ENCODE measurements at places on chromosomes 11 and 22.

- peaks cover 52% of the 10 kb centered on the region for H3K27me3 ChIP-seq
- DNase-seq: no peak
- H3K36me3 ChIP-seq: peaks cover 3% of the 10 kb centered on the region
- peak overlapping the region; percentile 58 for H3K4me3 ChIP-seq
- H3K4me1 ChIP-seq: peaks cover 41% of the 10 kb centered on the region
These were observed 16.5 kb upstream of the DGKZ start for GRCh38 chr11:46330563-46331281.

GRCh38 chr22:26259510-26259909, 90.2 kb downstream of the SEZ6L start:
- no peak overlapping the region for H3K27ac ChIP-seq
- H3K36me3 ChIP-seq: no peaks in the 10 kb centered on the region
- no peaks in the 10 kb centered on the region for H3K4me1 ChIP-seq
- peaks cover 7% of the 10 kb centered on the region for H3K27me3 ChIP-seq
- peak; percentile 49 for DNase-seq

DNA sequence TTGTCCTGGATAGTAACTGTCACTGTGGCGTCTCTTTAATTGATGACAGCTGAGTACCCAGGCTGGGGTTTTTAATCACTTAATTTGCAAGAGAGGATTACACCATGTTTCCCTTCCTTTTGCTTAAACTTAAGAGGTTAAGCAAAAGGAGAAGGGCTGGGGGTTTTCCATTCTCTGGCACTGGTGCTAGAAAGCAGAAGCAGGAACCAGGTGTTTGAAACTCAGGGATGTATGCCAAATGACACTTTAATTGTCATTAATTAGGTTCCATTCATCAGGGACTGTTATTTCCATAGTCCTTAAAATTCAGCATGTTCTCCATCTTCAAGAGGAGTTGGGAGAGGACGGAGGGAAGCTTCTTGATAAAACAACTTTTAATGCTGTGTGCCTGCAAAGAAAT, 746.2 kb downstream of the NELL1 start:
- no peaks in the 10 kb centered on the region for H3K4me1 ChIP-seq
- H3K4me3 ChIP-seq: no peak overlapping the region
- DNase-seq: no peak
- H3K27ac ChIP-seq: no peak overlapping the region
- H3K36me3 ChIP-seq: no peaks in the 10 kb centered on the region
- no peaks in the 10 kb centered on the region for H3K27me3 ChIP-seq

GRCh38 chr11:102187416-102188151, 77.3 kb downstream of the YAP1 start:
- DNase-seq: no peak
- no peak overlapping the region for H3K27ac ChIP-seq
- no peaks in the 10 kb centered on the region for H3K4me1 ChIP-seq
- H3K36me3 ChIP-seq: no peaks in the 10 kb centered on the region
- no peak overlapping the region for H3K4me3 ChIP-seq

DNA sequence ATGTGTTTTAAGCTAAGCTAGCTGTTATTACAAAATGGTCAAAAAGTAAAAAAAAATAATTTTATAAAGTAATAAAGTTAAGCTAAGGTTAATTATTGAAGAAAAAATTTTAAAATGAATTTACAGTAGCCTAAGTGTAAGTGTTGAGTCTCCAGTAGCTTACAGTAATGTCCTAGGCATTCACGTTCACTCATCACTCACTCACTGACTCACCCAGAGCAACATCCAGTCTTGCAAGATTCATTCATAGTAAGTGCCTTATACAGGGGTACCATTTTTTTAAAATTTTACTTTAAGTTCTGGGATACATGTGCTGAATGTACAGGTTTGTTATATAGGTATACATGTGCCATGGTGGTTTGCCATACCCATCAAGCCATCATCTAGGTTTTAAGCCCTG, 11.6 kb upstream of the OOSP4B start:
- no peaks in the 10 kb centered on the region for H3K4me1 ChIP-seq
- no peaks in the 10 kb centered on the region for H3K36me3 ChIP-seq
- no peak for DNase-seq
- peaks cover 9% of the 10 kb centered on the region for H3K27me3 ChIP-seq
- no peak overlapping the region for H3K4me3 ChIP-seq

GRCh38 chr11:60370811-60371298, 7.5 kb upstream of the MS4A7 start:
- no peaks in the 10 kb centered on the region for H3K4me1 ChIP-seq
- H3K4me3 ChIP-seq: no peak overlapping the region
- peaks cover 12% of the 10 kb centered on the region for H3K27me3 ChIP-seq
- no peak for DNase-seq

GRCh38 chr11:72918851-72919250, 104.6 kb downstream of the ATG16L2 start:
- H3K27ac ChIP-seq: no peak overlapping the region
- H3K4me1 ChIP-seq: no peaks in the 10 kb centered on the region
- no peaks in the 10 kb centered on the region for H3K27me3 ChIP-seq
- peaks cover 25% of the 10 kb centered on the region for H3K36me3 ChIP-seq

DNA sequence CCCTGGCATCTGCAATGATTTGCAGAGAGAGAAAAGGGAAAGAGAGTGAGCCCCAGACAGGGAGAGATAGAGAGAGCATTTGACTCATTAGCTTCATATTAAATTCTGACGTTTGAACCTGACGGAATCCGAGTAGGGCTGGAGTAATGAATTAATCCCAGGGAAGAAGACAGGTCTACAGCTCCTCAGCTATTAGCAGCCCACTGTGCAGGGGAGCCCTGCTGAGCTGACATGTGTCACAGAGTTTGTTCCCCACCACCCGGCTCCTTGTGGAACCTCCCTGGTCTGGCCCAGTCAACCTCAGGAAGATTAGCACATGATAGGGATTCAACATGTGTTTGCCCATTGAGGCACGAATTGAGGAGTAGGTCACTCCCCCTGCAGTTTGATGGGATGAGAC, 404.0 kb downstream of the BUD13 start:
- no peaks in the 10 kb centered on the region for H3K27me3 ChIP-seq
- no peaks in the 10 kb centered on the region for H3K36me3 ChIP-seq
- no peak overlapping the region for H3K4me3 ChIP-seq
- DNase-seq: no peak
- H3K27ac ChIP-seq: no peak overlapping the region
- H3K4me1 ChIP-seq: no peaks in the 10 kb centered on the region

DNA sequence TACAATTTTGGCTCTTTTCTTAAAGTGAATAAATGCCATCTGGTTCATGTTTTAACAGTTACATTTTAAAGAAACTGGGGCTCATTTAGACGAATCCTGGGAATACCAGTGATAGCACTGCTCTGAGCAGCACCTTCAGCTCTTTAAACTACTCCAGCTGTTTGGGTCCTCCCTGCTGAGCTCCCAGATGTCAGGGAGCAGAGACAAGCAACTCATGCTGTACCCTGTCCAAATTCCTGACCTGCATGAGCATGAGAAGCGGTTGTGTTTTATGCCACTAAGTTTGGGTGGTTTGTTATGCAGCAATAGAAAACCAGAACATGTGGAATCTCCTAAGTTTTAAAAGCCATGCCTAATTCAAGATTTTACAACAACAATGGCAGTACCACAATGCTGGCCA, 90.0 kb downstream of the FDX1 start:
- H3K27me3 ChIP-seq: no peaks in the 10 kb centered on the region
- peaks cover 16% of the 10 kb centered on the region for H3K4me1 ChIP-seq
- peaks cover 7% of the 10 kb centered on the region for H3K36me3 ChIP-seq
- DNase-seq: no peak

DNA sequence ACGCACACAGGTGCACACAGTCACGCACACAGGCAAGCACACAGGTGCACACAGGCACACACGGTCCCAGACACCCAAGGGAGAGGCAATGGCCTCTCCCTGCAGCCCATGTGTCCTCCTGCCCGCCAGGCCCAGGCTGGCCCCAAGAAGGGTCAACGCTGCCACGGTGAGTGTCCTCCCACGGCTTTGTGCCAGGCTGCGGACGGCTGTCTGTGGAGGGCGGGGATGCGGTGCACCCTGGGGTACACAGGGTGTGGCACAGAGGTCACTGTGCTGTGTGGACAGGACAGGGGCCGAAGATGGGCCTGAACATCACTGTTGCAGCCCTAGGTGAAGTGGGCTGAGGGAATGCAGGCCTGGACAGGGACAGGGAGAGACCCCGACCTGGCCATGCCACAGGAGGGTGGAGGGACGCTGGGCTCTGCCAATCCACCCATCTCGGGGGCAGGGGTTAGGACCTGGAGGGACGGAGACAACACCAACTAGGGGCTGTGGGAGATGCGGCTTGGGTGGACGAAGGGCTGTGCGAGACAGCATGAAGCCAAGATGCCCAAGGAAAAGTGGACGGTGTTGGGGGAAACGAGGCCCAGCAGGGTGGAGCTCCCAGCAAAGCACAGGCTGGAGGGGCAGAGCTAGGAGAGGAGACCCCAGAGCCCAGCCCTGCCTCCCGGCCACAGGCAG, 523.8 kb downstream of the BRD1 start:
- H3K27me3 ChIP-seq: no peaks in the 10 kb centered on the region
- peak; percentile 16 for DNase-seq
- no peak overlapping the region for H3K27ac ChIP-seq
- no peaks in the 10 kb centered on the region for H3K4me1 ChIP-seq
- H3K36me3 ChIP-seq: no peaks in the 10 kb centered on the region

GRCh38 chr11:76501526-76502202, 56.8 kb downstream of the EMSY start:
- no peak overlapping the region for H3K4me3 ChIP-seq
- peaks cover 40% of the 10 kb centered on the region for H3K36me3 ChIP-seq
- H3K27ac ChIP-seq: no peak overlapping the region

DNA sequence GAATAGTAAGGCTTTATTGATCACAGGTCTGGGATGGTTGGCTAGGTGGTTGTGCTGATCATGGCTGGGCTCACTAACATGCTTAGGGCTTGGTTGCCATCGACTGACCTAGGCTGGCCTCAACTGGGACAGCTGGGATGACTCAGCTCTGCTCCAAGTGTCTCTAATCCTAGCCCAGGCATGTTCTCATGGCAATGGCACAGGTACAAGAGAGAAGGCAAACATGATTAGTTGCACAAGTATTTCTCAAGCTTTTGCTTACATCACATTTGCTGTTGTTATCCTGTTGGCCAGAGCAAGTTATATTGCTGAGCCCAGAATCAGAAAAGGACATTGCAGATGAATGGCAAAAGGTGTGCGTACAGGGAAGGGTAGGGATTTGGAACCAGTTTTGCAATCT, 68.5 kb upstream of the SLC35C1 start:
- H3K4me3 ChIP-seq: no peak overlapping the region
- H3K4me1 ChIP-seq: no peaks in the 10 kb centered on the region
- H3K27me3 ChIP-seq: peaks cover 9% of the 10 kb centered on the region
- no peak overlapping the region for H3K27ac ChIP-seq

DNA sequence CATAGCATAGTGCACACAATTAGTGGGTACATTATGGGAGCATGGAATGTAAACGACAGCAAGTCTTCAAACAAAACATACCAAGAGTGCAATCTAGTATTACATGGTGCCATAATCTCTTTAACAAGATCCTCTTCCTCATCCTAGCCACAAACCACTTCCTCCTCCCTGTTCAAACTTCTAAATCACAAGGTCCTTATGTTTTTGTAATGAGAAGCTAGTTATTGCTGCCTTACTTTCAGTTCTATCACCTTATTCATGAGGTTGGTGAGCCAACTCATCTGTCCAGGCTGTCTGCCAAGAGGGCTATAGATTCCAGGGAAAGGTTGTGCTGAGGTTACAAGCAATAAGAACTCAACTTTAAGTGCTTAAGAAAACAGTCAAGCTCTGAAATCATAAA, 195.4 kb upstream of the ARHGAP20 start:
- peak overlapping the region; percentile 88 for H3K27ac ChIP-seq
- peaks cover 21% of the 10 kb centered on the region for H3K4me1 ChIP-seq
- H3K27me3 ChIP-seq: no peaks in the 10 kb centered on the region
- peaks cover 16% of the 10 kb centered on the region for H3K36me3 ChIP-seq
- peak; percentile 62 for DNase-seq
- H3K4me3 ChIP-seq: no peak overlapping the region

GRCh38 chr22:47775686-47776085, 1013.2 kb downstream of the TBC1D22A start:
- H3K4me1 ChIP-seq: no peaks in the 10 kb centered on the region
- H3K27ac ChIP-seq: no peak overlapping the region
- DNase-seq: no peak
- no peaks in the 10 kb centered on the region for H3K36me3 ChIP-seq
- H3K27me3 ChIP-seq: no peaks in the 10 kb centered on the region

- no peaks in the 10 kb centered on the region for H3K36me3 ChIP-seq
- no peak for DNase-seq
- peaks cover 29% of the 10 kb centered on the region for H3K27me3 ChIP-seq
- peaks cover 2% of the 10 kb centered on the region for H3K4me1 ChIP-seq
- H3K27ac ChIP-seq: no peak overlapping the region
These were observed 97.0 kb downstream of the PKNOX2 start for GRCh38 chr11:125261588-125261987.

DNA sequence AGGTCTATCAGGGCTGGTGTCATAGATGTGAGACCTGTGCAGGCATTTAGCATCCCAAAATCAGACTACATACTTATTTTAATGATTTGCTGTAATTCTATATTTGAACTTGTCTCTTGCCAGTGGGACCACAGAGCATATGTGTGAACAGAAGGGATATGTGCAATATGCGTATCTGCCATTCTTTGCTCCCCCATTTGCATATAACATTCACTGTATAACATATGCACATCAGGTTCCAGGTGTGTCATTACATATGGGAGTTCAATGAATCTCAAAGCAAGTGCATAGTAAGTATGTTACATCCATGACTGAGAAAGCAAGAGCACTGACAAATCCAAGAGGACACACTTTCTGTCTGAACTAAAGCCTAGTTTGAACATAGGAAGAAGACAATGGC, 1115.1 kb upstream of the CNTN5 start:
- DNase-seq: no peak
- no peaks in the 10 kb centered on the region for H3K4me1 ChIP-seq
- H3K4me3 ChIP-seq: no peak overlapping the region
- no peak overlapping the region for H3K27ac ChIP-seq

DNA sequence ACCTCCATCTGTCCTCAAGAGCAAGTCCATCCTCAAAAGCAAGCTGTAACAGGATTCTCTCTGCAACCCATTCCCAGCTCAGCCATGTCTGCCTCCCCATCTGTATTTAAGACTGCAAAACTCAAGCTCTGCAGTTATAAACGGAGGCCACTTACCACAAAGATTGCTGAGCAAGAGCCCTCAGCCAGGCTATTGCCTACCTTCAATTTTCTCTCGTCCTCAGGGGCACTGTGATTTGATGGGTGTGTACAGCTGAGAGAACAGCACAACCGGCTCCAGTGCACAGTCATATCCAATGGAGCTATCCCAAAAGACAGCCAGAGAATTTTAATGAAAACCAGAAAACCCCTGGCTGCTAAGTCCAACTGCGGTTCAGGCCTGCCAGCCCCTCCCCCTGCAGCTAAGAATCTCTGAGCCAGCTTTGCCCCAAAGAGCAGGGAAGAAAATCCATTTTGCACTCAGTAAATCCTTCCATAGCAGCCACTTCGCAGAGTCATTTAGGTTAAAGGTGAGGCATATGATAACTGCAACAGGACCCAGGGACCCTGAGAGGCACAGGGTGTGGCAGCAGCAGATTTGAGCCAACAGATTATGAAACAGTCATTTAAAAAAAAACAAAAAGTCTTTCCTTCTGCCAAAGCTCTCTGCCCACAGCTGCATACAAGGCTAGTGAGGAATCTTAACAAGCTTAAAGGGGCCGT, 37.6 kb downstream of the RAB30 start:
- peaks cover 4% of the 10 kb centered on the region for H3K36me3 ChIP-seq
- DNase-seq: no peak
- no peak overlapping the region for H3K4me3 ChIP-seq
- no peak overlapping the region for H3K27ac ChIP-seq
- no peaks in the 10 kb centered on the region for H3K27me3 ChIP-seq
- H3K4me1 ChIP-seq: peaks cover 31% of the 10 kb centered on the region

All from activated CD8-positive, alpha-beta T cell treated with anti-CD3 and anti-CD28 coated beads, Interleukin-2, amount 10 ng/mL, durations not matched to agents 7 days and 5 days (primary cell).